ENCODE measurements at places on chromosomes 12 and 14. TPM values are rescaled to one million over a fixed set of nuclear protein-coding genes. Genes with fewer than 3 reads are reported as not detected.

DNA sequence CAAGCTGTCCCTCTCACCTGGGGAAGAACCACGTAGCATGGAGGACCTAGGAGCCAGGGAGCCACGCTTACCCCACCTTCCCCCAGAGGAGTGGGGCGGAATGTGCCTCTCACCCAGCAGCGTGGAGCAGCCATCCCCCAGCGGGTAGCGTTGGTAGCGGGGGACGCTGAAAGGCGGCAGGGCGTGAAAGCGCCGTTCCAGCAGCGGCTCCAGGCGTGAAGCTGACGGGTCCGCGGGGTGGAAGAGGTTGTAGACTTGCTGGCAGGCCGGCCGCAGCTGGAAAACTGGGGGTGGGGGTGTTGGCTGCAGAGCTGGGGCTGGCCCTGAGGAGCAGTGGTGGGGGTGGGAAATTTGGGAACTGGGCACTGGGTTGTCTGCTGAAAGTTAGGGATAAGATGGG, 11.9 kb downstream of the ARL6IP4 start:
- H3K27ac ChIP-seq: no peak overlapping the region
- no peaks in the 10 kb centered on the region for H3K27me3 ChIP-seq
- H3K4me3 ChIP-seq: no peak overlapping the region
- H3K4me1 ChIP-seq: no peaks in the 10 kb centered on the region
- DNase-seq: no peak

Gene RNASE7
- total RNA-seq: not detected

Gene DNAL1
- total RNA-seq: 12.5 TPM

DNA sequence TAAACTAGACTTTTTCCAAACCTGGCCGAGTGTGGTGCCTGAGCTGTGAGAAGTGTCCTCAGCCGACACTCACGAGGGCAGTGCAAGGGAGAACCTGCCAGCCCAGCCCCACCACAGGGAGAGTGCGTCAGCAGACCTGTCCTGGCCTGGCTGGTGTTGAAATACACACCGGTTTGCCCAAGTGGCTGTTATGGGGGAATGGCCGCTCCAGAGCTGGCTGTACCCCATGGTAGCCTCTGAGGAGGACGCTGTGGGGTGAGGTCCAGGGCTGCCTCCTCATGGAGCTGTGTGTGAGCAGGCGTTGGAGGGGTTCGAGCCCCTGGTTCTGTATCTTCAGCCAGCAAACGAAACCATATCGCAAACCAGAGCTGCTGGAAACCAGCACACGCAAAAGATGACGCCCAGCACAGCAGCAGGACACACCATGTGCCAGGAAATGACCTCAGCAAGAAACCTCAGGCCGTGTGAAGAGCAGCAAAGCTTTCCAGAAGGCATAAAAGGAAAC, 9.4 kb downstream of the ANKRD9 start:
- peaks cover 2% of the 10 kb centered on the region for H3K4me1 ChIP-seq
- H3K4me3 ChIP-seq: no peak overlapping the region
- peaks cover 8% of the 10 kb centered on the region for H3K36me3 ChIP-seq
- no peaks in the 10 kb centered on the region for H3K27me3 ChIP-seq
- no peak for DNase-seq

Gene RPGRIP1
- not detected for total RNA-seq

Gene CPSF2
- total RNA-seq: 80.2 TPM

Data from osteocyte (in vitro differentiated cells).